ENCODE measurements at places on chromosomes 7 and 10.

DNA sequence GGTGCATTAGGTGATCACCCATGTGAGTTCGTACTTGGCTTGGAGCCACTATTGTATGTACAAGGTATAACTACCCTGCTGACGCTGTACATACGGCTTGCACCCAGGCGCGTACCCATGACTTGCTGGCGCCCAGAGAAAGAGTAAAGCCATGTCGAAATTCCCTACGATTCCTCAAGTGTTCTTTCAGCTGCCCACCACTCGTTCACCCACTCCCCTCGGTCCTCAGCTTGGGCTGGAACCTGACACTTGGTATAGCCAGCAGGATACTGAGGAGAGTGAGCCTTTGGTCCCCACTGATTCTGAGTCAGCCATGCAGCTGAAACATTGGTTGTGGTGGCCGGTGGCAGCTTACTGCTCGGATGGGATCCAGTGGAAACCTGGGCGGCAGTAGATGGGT is 241.5 kb downstream of the CACNA2D1 start:
- no peak for DNase-seq

DNA sequence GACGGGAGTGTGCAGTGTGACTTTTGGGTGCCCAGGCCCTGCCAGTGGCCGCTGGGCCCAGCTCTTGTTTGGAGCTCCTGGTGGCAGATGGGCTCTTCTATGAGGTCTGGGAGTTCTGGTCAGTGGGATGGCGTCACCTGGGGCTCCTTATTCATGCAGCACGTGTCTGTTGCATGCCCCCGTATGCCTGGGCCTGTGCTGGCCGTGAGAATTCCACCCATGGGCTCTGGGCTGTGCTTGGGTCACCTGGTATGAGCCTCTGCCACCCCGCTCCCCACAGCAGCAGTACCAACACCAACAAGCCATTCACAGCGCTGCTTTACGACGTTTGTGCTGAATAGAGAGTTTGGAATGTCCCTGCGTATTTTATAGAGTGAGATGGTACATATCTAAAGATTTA is 27.1 kb downstream of the INPP5A start:
- DNase-seq: no peak

GRCh38 chr10:102773986-102774385 is 30.2 kb downstream of the WBP1L start:
- no peak for DNase-seq

DNA sequence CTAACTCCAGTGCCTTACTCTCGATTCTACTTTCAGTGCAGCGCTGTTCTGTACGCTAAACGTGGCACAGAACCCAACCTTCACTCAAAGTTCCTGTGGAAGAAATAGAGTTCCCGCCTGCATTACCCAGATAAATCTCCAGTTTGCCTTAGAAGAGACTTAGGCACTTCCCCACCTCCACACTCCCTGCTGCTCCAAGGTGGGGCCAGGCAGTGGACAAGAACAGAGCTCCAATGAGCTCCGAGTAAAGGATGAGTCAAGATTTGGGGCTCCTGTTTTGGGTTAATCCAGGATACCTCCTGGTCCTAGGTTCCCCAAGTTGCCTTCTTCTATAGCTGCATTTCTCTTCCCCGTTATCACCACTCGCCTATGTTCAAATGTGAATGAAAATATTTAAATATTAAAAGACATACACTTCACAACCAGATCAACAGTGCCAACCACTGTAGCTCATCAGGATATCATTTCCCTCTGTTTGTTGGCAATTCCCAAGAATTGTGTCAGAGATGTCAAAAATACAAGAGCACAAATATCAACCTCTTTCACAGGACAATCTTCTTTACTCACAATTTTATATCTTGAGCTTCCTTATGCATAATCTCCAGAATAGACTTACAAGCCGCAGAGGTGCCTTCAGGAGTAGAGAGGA is 48.0 kb downstream of the MALSU1 start:
- DNase-seq: no peak

DNA sequence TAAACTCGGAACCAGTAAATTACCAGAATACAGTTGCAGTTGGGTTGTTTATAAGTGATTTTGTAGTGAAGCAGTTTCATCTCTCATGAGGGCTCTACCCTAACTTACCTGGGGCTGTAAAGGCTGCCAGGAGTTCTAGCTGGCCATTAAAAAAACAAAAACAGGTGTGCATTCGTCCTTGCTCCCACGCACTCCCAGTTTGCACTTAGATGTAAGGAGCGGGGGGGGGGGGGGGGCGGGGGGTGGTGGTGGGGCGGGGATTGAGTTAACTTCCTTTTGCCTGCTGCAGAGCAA is 2.3 kb upstream of the PFKFB3 start:
- DNase-seq: no peak

GRCh38 chr10:50407076-50407801 is 155.9 kb upstream of the ASAH2 start:
- DNase-seq: no peak

GRCh38 chr10:66772548-66773471 is 153.0 kb upstream of the LRRTM3 start:
- DNase-seq: no peak

DNA sequence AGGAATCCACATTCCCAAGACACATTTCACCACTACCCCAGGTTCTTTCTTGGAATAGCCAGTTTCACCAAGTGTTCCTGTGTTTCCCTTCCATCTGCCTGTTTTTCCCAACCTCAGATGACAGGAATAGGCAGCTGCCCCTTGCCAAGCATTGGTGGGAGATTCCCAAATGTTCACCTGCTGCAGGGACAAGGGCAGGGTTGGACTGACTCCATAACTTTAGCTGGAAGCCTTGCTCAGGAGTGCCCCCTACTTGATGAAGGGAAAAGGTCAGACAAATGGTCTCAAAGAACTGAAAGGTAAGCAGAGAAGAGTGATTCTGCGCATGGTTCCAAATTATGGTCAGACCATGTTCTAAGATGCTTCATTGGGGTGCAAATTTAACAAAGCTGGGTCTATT is 45.1 kb upstream of the LYZL1 start:
- no peak for DNase-seq

- no peak for DNase-seq
Measured at GRCh38 chr10:125093974-125094705, 66.2 kb downstream of the CTBP2 start.

- DNase-seq: no peak
Measured at GRCh38 chr7:29843093-29843492, 36.8 kb downstream of the WIPF3 start.

DNA sequence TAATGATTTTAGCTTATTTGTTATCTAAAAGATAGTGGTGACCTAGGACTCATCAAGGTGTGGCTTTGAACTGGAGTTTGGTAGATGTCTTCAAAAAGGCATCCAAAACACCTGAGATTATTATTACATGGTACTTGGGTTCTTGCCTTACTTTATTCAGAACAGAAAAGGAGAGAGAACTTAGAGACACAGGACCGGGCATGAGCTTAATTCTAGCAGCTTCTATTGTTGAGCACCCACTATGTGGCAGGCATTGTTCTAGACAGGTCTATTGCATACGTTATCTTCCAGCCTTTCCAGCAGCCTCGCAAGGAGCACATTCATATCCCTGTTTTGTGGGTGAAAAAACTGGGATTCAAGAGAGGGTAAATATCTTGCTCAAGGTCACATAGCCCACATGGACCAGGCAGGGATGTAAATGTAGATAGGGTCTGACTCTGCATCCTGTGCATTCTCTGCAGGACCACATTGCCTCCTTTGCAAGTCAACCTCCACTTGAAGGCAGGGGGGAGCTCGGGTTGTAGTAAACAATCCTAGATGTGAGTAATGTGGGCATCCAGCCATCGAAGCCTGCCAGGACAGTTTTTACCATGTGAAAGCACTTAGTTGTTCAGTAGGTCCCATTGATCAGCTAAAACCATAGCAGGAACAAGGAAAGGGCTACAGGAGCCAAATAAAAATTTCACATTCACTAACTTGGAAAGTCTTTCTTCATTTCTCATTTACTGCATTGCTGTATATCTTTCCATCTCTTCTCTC is 551.4 kb downstream of the LRMDA start:
- no peak for DNase-seq
